Neural progenitor cell (in vitro differentiated cells): ENCODE measurements at places on chromosomes 12 and 14.

- DNase-seq = no peak
Measured at GRCh38 chr12:71157601-71158233, at the start of gene TSPAN8. Gene TSPAN8, minus strand, starts transcription at chr12:71157999. Its CDS starts 321 bp downstream, at chr12:71157678.

- DNase-seq = peak; percentile 54
Measured at GRCh38 chr12:116455540-116456329, 103.4 kb upstream of the MAP1LC3B2 start.

DNA sequence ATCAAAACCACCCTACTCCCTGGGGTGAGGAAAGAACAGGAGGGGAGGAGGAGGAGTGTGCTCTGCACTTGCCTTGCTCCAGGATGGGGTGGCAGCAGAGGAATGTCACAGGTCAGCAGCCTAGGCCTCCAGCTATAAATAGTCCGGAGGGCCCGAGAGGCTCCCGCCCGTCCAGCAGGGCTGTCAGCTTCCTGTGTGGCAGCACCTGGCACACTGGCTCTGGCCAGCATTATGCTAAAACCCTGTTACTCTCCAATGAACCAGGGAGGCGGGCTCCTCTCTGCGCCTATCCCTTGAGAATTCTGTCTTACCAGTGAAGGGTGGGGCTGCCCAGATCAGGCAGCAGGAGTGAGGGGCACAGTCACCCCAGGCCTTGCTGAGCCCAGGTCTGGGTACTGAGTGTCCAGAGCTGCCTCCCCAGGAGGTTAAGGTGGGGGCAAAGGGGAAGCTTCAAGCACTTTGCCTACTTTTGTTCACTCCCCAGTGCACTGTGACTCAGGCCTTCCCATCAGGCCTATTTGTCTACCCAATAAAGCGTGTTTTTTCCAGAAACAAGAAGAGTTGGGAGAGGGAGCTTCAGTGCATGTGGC lies 1.2 kb upstream of the COX14 start:
- DNase-seq = peak; percentile 60

DNA sequence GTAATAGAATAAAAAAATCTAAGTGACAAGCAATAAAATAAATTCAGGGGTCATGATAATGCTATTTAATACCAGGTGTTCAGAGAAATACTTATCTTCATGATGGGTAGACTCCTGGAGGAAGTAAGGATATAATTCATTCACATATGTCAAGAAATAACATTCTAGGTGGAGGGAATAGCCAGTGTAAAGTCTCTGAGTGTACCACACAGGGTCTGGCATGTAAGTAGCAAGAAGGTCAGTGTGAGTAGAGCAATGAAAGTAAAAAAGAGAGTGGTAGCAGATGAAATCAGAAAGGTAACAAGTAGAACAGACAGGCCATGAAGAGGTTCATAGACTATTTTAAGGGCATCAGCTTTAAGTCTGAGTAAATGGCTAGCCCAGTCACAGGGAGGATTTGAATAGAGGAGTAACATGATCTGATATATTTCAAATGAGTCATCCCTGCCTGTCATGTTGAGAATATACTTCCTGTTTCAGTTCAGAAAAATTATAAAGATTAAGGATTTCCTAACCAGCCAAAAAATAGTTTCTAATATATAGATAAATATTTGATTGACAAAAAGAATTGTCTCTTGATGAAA lies 519.9 kb downstream of the C12orf50 start:
- no peak for DNase-seq

GRCh38 chr14:49303946-49304516 lies 282.1 kb downstream of the RPS29 start:
- peak; percentile 73 for DNase-seq

GRCh38 chr14:79809849-79810612 lies 401.3 kb downstream of the DIO2 start:
- DNase-seq = peak; percentile 52

DNA sequence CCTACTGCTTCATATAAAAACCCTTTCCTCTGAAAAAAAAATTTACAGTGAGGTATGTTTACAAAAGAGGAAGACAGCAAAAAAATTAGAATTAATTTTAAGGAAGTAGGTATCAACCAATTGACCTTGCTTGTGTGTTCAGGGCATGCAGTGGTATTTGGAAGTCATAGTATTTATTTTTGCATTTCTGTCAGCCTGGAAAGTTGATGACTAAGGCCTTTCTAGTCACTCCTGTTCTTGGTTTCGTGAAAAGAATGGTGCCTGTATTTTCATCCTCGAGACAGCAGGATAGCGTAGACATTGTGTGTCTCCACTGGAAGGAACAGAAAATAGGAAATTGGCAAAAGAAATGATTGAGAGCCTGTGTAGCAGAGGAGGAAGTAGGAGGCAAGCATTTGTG lies 24.5 kb downstream of the SLC16A7 start:
- no peak for DNase-seq

DNA sequence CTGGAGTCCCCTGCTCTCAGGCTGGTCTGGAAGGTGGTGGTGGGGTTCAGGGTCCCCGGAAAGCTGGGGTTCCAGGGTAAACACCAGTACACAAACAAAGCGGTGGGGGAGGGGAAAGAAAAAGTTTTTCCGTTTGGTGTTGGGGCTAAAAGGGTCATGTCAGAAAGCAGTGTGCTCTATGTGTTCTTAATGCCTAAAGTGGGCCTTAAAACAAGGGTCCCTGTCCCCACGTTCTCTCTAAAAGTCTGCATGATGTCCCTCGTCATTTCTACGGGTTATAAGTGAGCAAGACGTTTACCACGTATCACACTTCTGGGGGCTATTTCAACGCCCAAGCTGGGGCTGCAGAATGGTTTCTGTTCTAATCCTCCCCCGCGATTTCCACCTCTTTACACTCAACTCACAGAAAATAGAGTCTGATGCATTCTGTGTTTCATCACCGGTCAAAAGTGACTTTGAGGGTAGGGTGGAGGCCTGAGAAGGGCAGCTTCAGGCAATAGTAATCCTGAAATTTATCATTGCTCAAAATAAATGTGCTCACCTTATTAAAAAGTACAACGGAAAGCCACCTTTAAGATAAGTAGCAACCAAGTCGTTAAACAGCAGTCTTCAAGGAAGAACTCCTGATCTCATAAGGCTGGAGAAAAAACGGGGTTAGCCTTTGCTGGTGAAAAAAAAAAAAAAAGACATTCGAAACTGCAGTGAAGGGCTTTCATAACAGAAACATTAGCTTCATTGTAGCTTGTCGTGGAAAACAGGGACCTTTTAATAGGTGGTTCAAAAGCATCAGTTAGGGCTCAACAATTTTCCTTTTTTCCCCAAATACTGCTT lies 63.9 kb upstream of the PTGR2 start:
- DNase-seq = peak; percentile 28

GRCh38 chr14:44896275-44897040 lies 65.3 kb downstream of the KLHL28 start:
- DNase-seq = no peak

GRCh38 chr14:101622251-101623076 lies 61.2 kb downstream of the DIO3 start:
- no peak for DNase-seq

DNA sequence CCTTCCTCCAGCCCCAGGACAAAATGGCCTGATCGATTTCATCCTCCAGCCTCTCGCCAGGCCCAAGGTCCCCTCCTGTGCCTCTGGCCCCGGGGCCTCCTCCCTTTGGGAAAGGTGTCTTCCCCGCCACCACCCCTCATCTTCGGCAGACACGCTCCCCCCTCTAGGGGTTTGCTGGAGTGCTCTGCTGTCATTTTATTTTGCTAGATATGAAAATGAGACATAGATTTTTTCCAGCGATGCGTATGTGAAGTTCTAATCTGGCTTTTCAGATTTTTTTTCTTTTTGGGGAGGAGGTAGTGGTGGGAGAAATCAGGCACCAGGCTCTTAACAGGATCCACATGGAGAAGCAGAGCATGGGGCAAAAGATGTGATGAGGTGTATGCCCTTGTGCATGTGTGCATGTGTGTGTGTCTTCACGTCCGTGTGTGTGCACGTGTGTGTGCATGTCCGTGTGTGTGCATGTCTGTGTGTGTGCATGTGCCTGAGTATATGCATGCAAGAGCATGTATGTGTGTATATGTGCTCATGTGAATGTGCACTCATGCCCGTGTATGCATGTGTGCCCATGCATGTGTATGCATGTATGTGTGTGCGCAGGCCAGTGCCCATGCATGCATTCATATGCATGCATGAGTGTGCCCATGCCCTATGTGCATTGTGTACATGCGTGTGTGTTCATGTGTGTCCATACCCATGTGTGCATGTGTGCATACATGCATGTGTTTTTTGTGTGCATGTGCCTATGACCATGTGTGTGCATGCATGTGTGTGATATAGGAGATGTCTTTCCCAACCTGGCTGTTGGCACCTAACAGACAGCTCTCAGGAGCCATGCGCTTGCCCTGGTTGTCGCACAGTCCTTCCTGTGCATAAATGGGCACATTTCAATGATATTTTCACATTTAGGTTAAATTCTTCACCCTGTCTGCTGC lies 203.0 kb downstream of the RBM19 start:
- DNase-seq = no peak

DNA sequence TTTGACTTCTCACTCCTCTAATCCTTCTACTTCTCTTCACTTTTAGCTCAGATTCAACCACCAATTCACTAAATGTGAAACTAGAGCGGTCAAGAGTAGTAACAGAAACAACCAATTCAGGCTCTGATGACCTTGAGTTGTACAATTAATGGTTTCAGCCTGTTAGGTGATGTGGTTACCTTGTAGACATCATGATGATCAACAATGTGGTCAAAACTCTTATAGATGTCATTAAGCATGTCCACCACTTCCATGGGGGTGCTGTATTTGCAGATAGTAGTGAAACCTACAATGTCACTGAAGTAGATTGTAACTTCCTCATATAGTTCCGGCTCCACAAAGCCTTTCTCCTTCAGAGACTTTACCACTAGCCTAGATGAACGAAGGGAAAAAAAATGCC lies 54.1 kb upstream of the PLBD1 start:
- no peak for DNase-seq

- DNase-seq = no peak
Measured at GRCh38 chr12:121365416-121366062, 13.3 kb upstream of the ANAPC5 start.

- no peak for DNase-seq
Measured at GRCh38 chr14:52879958-52880357, 70.9 kb downstream of the FERMT2 start.

DNA sequence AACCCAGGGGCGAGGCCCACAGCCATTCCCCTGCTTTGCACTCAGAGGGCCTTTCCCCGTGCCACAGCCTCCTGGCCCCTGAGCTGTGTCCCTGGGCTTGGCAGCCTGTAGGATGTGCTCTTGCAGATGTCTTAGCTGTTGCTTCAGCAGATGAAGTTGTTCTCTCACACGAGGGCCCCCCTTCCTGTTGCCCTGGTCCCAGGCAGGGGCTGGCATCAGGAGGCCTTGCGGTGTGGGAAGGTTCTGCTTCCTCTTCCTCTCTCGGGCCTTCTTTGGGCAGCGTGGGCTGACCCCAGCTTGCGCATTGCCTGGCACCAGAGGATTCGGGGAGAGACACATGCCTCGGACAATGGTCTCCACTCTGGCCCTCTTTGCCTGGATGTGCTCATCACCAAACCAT lies 12.7 kb downstream of the PROX2 start:
- no peak for DNase-seq

DNA sequence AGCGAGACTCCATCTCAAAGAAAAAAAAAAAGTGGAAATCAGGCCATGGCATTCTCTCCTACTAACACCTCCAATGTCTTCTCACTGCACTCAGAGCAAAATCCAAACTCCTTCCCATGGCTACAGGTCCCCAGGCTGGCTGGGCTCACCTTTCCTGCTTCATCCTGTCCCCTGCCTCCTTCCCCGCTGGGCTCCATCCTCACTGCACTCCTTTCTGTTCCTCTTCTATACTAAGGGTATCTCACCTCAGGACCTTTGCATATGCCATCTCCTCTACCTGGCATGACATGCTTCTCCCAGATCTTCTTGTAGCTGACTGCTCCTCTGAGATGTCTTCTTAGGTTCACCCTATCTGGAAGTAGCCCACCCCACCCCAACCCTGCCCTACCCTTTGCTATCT lies 111.1 kb downstream of the DPF3 start:
- DNase-seq = no peak

DNA sequence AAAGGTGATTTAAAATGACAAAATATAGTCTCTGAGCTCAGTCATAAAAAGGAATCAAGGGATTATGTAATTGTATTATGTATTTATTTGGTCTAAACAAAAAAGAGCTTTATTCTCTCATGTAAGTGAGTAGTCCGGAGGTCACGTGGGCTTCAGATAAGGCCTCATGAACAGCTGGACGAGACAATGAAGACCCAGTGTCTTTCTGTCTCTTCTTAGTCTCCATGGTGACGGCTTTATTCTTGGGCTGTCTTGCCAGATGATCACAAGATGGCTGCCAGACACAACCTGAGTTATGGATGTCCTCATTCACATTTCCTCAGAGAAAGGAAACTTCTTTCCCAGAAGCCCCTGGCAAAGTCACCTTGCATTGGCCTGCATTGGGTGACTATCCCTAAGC lies 98.6 kb downstream of the ARF6 start:
- peak; percentile 46 for DNase-seq

DNA sequence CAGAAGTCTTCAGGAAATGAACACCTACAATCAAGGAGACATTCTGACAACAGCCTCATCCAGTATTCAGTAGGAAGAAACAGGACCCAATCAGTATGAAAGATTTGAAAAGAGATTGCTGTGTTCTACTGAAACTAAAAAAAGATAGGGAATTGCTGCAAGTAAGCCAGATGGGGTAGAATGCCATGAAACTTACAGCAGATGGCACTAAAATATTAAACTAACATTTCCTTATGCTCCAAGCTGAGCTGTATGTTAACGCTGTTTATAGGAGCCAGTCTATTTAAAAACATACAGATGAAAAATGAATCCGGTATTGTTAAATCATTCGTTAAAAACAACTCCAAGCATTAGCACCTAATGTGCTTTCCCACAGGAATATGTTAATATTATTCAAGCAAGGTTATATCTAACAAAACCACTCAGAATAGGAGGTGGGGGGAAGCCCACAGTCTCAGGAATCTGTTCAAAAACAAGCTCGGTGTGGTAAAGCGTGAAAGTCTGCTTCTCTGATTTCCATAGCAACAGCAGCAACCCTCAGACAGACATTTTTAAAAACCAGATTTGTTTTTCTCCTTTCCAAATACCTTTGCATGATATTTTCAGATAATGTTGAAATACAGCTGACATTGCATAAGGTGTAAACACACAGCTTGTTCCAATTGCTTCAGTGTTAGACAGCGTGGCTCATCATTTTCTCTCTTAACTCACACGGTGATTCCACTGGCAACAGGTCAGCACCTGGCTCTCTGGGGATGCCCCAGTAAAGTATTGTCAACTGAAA lies 131.4 kb upstream of the CCDC175 start:
- DNase-seq = no peak

GRCh38 chr14:96511146-96511545 lies 9.0 kb downstream of the PAPOLA start:
- DNase-seq = no peak

DNA sequence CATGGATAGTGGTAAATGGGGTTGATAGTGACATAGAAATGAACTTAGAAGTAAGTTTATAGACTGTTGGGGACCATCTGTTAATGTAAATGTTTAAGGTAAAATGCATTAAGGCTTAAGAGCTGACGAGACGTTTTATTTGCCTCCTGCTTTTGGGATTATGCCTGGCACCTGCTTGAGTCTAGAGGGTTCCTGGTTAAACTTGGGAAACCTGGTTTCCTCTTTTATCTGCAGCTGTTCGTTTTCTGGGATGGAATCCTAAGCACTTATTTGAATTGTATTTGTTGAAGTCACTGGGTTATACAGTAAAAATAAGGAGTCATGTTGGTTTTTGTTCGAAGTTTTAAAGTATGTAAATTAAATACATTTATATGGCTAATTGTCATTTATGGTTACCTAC lies 914.7 kb downstream of the NRXN3 start:
- DNase-seq = no peak
